Stimulated activated naive CD8-positive, alpha-beta T cell treated with anti-CD3 and anti-CD28 coated beads, Interleukin-15, Interleukin-2, amounts not matched to agents 100 U/mL and 50 U/mL, for 24 hours (primary cell): ENCODE measurements at places on chromosomes 12 and 14.
A peak's percentile ranks its signal among the peaks of the same experiment; 100 is the strongest.

DNA sequence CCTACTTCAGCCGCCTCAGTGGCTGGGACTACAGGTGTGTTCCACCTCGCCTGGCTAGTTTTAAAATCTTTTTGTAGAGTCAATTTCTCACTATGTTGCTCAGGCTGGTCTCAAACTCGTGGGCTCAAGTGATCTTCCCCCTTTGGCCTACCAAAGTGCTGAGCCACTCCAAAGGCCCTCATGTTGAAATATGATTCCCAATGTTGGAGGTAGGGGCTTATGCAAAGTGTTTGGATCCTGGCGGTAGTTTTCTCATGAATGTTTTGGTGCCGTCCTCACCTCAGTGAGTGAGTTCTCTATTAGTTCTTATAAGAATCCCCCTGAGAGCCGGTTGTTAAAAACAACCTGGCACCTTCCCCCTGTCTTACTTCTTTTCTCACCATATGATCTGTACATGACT lies 784.6 kb downstream of the TMTC2 start:
- no peak for DNase-seq

- no peak for DNase-seq
Observed at GRCh38 chr12:4918950-4919660, 9.4 kb downstream of the KCNA1 start.

- DNase-seq: no peak
Observed at GRCh38 chr14:84247693-84248092, 1282.3 kb upstream of the FLRT2 start.

DNA sequence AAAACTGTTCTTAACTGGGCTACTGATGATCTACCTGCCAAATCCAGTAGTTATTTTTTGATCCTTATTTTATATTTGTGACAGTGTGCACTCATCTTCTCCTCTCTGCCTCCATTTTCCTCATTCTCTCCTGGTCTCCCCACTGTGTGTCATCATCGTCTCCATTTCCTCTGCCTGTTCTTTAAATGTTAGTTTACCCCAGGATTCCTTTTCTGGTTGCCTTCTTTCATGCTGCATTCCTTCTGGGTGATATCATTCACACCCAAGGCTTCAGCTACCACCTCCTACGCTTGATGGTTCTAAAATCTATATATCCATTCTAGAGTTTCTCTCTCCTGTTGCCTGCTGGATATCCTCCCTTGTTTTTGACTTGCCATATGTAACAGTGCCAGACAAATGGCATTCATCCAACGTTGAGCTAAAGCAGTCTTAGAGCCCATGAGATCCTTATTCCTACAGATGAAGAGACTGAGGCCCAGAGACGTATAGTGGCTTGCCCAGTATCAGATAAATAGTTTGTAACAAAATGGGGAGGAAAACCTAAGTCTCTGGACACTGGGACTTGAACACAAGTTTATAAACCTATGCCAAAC lies 109.5 kb downstream of the DIP2B start:
- no peak for DNase-seq

GRCh38 chr14:68979722-68980451 lies 785 bp upstream of the ACTN1 start:
- peak; percentile 22 for DNase-seq

- DNase-seq: no peak
Observed at GRCh38 chr12:86484473-86484872, 228.3 kb upstream of the MGAT4C start.

- no peak for DNase-seq
Observed at GRCh38 chr14:68471029-68471963, 321.6 kb downstream of the ZFP36L1 start.

DNA sequence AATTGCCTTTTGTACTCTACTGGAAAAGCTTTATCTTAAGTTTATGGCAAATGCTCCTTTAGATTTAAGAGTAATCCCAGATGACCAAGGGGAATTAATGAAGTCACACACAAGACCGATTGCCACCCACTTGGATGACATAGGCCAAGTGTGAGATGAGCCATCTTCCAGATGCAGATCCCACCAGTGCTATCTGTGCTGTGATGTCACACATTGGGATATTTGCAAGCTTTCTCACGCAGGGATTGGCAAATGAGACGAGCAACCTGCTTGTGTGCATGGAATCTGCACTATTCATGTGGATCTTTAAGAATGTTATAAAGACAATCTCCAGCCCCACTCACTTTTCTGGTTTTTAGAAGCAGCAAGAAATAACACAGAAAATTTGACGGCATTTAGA lies 602.1 kb upstream of the TMEM132C start:
- DNase-seq: no peak

- no peak for DNase-seq
Observed at GRCh38 chr12:54020591-54021405, 7.4 kb upstream of the HOXC6 start.

- no peak for DNase-seq
Observed at GRCh38 chr14:67908052-67908754, 88.6 kb downstream of the RAD51B start.
